ENCODE measurements at places on chromosomes 5 and 9.

DNA sequence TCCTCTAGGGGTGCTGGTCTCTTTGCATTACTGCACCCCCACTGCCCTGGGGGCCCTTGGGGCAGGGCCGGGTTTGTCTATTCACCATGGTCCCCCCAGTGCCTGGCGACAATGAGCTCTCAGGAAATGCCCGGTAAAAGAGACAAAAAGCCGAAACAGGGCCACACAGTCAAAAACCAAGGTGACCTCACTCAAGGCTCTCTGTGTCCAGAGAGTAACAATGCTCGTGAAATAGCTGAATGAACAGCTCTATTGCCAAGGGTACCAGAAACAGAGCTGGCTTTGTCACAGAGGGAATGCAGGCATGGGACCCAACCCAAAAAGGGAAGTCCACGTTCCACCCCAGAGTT lies 16.0 kb downstream of the SH3PXD2B start:
- DNase-seq = no peak

GRCh38 chr9:21901546-21901945 lies 92.6 kb downstream of the CDKN2A start:
- DNase-seq = no peak

GRCh38 chr9:98533132-98533531 lies 175.6 kb downstream of the GABBR2 start:
- peak; percentile 22 for DNase-seq

GRCh38 chr5:142307146-142307890 lies 17.5 kb downstream of the SPRY4 start:
- no peak for DNase-seq

GRCh38 chr5:9954869-9955268 lies 294.8 kb downstream of the ATPSCKMT start:
- no peak for DNase-seq

GRCh38 chr5:101009758-101010519 lies 106.9 kb upstream of the ST8SIA4 start:
- DNase-seq = no peak

DNA sequence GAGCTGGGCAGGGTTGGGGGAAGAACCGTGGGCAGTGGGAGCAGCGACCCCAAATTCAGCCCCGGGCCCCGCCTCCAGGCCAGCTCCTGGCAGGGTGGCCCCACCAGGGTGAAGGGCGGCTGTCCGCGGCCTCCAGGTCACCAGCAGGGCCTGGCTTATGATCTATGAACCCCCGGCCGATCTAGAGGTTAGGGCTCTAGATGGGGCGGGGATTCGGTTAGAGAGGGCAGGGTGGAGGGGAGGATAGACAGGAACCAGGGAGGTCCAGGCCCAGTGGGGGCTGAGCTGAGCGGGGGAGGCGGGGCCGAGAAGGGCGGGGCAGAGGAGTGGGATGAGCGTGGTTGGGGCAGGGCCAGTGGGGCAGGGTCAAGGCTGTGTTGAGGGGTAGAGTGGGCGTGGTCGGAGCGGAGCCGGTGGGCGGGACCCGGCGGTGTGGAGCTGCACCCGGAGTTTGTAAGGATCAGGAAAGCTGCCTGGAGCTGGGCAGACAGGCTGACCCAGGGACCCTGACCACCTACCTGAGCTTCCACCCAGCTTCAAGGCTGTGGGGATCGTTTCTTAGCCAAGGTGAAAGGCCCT lies 29.3 kb upstream of the OBP2B start:
- DNase-seq = peak; percentile 61

DNA sequence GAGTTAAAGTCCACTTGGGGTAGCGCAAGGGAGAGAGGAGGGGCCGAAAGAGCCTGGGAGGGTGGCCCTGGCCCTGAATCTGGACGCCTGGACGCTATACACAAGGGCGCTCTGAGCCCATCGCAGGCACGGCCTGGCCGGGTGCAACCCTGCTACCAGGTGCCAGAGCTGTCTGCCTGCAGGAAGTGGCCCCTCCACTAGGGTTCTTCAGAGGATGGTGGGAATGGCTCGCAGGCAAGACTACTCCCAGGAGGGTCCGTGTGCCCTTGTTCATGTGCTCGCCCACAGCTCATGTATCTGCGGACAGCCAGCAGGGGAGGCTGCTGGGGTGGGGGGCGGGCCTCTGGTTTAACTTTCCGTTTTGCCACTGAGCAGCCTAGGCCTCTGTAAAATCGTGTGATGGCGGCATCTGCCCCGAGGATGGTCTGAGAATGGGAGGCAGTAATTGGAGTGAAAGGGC lies 1.4 kb upstream of the NKD2 start:
- no peak for DNase-seq

DNA sequence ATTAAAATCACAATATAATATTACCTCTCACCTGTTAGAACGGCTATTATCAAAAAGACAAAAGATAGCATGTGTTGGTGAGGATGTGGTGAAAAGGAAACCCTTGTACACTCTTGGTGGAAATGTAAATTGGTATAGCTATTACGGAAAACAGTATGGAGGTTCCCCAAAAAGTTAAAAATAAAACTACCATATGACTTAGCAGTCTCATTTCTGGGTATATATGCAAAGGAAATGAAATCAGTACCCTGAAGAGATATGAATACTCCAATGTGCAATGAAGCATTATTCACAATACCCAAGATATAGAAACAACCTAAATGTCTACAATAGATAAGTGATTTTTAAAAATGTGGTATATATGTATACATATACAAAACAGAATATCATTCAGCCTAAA lies 199.9 kb downstream of the SNX18 start:
- no peak for DNase-seq

DNA sequence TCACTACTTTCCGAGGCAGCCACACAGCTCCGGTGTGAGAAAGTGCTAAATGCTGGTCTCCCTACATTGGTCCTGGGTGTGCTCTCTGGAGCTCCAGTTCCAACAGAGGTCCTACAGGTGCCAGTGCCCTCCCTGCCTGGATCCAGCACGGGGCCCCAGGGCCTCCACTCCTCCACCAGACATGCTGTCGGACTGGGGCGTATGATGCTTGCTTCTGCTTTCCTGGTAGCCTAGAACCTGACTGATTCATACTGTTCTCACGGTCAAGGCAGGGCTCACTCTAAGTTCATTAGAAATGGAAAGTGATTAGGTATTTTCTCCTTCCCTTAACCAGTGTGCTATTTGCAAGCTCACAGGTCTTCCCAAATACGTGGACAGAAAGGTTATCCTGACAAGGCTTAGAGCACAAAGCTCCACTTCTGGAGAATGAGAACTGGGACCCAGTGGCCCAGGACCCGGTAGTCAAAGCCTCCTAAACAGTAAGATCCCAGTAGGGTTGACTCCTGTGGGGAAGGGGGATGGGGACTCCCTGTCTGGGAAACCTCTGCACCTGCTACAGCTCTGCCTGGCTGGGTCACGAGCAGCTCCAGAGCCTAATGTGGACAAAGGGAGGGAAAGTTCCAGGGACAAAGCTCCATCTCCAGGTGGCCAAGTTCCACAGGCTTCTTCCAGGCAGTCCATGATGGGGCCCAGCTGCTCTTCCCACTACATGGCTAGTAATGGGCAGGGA lies 98.1 kb downstream of the PAX5 start:
- no peak for DNase-seq

DNA sequence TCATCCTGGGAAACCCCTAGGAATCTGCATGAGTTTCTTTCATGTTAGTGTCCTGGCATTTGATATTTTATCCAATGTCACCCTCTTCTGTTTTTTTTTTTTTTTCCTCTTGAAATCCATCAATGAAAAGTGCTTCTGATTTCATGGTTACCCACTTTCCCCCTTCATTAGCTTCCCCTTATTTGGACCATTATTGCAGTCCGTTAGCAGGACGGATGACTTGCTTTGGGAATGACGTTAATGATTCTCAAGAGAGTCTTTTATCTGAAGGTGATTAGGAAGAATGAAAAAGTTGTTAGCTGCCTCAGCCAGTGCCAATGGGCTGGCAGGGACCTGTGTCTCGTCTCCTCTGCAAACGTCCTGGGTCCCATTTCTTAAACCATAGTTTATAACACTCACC lies 134.7 kb downstream of the SEMA6A start:
- DNase-seq = no peak

- peak; percentile 71 for DNase-seq
Observed at GRCh38 chr5:176870110-176870591, 29.0 kb downstream of the HK3 start.

GRCh38 chr5:74988273-74988983 lies 63.9 kb downstream of the GCNT4 start:
- DNase-seq = peak; percentile 3

- no peak for DNase-seq
Observed at GRCh38 chr5:76736679-76737556, 21.0 kb downstream of the F2R start.

GRCh38 chr5:169763376-169764017 lies 126.4 kb downstream of the DOCK2 start:
- no peak for DNase-seq

DNA sequence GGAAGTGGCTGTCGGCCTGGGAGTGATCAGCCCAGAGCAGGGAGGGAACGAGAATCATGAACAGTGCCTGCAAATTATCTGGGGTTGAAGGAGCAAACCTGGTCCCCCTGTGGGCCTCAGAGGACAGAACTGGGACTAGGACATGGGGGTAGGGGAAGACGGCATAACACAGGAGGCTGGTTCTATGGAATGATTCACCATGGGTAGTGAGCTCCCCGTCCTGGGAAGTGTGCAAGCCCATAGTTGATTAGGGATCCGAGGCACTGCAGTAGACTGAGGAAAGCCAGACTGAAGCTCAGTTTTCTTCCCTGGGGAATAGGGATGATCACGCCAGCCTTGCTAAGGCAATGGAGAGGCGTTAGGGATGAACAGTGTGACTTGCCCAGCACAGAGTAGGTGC lies 5.6 kb downstream of the ADGRD2 start:
- DNase-seq = no peak

DNA sequence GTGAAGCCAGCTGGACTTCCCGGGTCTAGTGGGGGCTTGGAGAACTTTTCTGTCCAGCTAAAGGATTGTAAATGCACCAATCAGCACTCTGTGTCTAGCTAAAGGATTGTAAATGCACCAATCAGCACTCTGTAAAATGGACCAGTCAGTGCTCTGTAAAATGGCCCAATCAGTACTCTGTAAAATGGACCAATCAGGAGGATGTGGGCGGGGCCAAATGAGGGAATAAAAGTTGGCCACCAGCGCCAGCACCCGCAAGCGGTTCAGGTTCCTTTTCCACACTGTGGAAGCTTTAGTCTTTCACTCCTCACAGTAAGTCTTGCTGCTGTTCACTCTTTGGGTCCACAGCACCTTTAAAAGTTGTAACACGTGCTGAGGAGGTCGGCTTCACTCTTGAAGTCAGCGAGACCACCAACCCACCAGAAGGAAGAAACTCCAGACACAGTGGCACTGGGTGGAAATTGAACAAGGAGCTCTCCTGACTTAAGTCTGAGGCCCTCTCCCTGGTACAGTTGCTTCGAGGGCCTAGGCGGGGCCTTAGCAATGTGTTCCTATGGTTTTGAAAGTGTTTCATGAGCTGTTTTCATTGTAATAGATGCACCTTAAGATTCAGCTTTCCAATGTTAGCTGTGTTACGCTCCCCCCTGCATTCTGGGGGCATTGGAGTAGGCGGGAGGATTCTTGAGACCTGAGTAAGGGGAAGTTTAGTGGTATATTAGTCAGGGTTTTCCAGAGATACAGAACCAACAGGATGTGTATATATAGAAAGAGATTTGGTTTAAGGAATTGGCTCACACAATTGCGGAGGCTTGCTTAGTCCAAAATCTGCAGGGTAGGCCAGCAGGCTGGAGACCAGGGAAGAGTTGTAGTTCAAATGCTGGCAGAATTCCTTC lies 21.5 kb upstream of the MYO10 start:
- peak; percentile 98 for DNase-seq

DNA sequence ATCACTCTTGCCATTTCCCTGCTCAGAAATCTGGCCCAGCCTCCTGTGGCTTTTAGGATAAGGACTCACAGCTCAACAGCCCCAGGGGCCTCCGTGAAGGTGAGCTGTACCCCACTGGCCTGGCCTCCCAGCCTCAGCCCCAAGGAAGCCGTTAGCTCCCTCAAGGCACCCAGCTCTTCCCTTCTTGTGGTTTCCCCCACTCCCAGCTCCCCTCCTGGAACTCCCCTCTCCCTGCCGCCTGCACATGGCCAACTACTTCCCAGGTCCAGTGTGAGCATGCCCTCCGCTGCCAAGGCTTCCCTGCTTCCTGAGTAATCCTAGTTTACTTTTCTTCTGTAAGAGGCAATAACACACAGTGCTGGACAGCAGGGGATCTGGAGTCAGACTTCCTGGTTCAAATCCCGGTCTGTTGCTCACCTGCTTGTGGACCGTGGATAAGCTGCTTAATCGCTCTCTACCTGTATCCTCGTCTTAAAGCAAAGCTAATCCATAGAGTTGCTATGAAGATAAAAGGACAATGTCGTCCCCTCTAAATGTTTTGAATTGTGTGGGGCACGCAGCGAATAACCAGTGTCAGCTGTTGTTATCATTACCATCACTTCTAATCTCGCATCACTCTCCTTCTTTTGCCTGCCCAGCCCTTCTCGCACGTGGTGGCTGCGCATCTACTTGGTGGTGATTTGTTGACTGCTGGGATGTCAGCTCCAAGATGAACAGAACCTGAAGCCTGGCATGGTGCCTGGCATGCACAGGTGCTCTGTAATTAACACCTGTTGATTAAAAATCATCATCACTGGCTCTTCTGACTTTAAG lies 86.6 kb downstream of the C5orf15 start:
- DNase-seq = no peak

DNA sequence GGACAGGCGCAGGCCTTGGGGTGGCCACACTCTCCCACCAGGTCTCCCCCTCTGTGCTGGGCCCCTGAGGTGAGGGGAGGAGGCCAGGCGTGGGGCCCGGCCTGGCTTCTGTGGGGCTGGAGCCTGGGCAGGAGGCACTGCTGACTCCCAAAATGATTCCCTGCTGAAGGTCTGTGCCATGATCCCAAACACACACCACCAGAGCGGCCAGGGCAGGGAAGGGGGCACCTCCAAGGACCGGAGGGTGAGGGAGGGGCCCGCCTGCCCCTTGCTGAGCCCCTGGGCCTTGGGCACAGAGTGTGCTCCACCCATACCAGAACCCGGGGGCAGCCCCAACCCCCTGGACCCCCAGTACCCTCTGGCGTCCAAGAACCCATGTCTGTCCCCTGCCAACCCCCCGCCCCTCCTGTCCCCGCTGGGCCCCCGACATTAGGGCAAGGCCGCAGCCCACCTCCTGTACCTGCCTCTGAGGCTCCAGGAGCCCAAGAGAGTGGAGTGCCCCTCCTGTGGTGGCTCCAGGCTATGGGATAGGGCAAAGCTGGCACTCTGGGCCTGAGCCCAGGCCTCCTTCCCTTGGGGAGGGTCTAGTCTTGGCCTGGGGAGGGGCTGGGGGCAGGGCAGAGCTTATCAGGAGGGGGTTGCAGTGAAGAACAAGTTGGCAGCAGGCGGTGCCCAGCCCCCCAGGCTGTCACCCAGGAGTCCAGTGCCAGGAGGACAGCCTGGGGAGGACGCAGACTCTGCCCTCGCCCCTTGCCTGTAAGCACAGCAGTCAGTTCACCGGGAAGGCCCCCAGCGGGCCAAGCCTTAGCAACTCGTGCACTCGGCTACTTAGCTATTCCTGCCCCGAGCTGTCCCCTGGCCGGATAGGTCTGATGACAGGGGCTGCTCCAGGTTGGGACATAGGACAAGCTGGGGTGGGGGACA lies 2.6 kb upstream of the EGFL7 start:
- DNase-seq = no peak

DNA sequence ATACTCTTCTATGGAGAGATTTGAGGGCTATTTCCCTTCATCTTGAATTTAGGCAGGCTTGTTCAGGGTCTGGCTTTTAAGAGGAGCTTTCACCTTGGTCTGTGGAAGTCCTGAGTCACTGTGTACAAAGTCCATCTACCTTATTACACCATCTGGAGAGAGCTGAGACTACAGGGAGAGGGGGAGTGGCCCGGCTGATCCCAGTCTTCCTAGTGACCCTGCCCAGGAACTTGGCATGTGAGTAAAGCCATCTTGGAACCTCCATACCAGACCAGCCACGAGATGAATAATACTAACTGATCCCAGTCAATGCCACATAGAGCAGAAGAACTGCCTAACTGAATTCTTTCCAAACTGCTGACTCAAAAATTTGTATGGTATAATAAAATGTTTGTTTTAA lies 8.4 kb upstream of the IL6ST start:
- peak; percentile 56 for DNase-seq
